ENCODE measurements at places on chromosomes 16 and 17.

DNA sequence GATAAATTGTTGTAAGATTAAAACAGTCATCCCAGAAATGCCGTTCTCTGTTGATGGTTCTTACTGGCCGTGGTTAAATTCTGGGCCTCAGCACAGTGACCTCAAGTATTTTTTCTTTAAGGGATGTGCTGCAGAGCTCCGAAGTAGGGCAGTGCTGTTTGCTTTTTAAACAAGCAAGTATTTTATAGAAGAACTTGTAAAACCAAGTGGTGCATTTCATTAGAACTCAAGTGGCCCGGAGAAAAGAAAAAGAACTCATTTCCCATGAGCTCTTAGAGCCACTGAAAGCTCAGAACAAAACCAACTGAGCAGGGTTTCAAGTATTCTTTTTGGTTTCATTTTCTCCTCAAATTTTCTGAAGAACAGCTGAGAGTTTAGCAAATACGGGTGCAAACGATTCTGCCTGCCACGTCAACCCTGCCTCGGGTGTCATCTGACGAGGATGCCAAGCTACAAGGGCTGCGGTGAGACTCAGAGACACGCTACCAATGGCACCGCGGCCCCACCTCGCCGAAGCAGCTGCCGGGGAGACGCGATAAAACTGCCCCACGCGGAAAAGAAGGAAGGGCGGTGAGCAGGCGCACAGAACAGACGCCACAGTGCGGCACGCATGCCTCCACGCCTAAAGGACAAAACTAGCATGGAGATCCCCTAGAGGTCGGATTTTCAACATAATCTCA lies 6.3 kb downstream of the LMF1 start:
- peak; percentile 45 for DNase-seq

DNA sequence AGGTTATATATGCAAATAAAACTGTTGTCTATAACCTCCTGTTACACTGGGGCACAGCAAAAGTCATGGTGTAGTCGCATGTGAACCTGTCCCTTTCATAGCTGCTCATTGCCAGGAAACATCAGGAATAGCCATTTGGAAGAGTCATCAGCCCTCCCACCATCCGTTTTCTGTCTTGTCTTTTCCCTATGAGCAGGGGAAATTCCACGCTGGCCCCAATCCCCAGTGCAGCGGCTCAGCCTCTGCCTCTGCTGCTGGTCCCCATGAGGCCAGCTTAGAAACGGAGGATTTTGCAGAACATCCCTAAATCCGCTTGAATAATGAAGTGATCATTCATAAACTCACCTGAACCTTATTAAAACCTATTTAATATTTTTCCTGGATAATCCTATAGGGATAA lies 10.5 kb downstream of the MAPT start:
- no peak for DNase-seq

- no peak for DNase-seq
Observed at GRCh38 chr16:89383095-89384003, 107.0 kb downstream of the ANKRD11 start.

- DNase-seq, result no peak
Observed at GRCh38 chr17:46915596-46915995, 7.4 kb upstream of the GOSR2 start.

GRCh38 chr17:80782536-80783427 lies 208.9 kb upstream of the CHMP6 start:
- DNase-seq, result peak; percentile 46

DNA sequence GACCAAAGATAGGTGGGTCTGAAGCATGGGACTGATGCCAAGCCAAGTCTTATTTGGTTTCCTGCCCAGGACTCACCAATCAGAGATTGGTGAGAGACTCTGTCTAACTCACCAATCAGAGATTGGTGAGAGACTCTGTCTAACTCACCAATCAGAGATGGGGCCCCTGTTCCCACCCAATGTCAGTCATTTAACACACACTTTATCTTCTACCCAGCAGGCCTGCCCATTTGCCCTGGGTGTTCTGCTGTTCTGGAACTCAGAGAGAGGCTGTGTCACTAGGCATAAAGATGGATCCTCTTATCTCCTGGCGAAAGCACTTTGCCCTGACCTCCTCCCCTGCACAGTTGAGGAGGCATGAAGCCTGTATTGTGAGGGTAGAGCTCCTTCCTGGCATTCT lies 5.4 kb upstream of the RHOT1 start:
- DNase-seq, result no peak

DNA sequence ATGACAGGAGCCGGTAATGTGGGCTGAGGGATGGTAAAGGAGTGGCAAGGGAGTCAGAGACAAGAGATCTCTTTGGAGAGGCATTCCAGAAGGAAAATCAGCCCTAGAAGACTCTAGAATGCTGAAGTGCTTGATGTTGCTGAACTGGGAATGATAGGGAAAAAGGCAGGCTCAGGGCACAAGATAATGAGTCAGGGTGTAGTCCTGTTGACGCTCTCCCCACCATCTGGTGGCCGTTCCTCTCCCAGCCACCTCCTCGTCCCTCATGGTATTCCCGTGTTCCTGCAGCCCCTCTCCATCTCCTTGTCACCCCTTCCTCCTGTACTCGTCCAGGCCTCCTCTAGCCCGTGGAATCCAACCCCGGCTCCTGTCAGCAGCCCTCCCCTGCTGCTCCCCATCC lies 11.1 kb upstream of the ALDOA start:
- no peak for DNase-seq

GRCh38 chr17:57350266-57350665 lies 93.9 kb downstream of the MSI2 start:
- DNase-seq, result no peak

DNA sequence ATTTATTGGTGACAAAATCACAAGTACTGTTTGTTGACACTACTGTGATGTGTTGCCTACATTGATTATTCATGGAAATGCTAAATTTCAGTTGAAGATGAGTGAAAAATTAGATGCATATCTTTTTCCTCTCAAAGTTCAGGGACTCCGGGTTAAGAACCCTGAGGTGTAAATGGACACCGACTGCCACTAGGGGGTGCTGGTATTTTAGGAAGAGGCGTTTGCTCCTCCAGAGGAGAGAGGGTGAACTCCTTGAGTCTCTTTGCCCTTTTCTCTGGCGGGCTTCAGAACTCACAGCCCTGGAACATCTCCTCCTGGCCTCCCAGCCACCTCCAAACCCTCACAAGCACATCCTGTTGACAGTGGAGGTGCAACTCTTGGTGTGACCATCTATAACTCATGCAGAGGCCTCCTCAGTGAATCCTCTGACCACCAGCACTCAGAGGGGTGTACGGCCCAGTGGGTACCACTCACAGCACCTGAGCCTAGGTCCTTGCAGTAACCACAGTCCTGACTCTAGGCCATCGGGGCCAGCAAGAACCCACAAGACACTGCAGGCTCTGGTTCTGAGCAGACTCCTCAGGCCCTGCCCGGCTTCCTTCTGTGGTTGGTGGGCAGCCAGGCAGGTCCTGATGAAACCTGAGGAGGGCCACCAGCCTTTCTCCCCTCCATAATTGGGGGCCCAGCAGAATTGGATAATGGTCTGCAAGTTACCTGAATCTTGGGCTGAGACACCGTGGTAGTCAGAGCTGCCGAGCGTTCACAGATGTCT lies 26.2 kb upstream of the PIK3R5 start:
- DNase-seq, result peak; percentile 30

DNA sequence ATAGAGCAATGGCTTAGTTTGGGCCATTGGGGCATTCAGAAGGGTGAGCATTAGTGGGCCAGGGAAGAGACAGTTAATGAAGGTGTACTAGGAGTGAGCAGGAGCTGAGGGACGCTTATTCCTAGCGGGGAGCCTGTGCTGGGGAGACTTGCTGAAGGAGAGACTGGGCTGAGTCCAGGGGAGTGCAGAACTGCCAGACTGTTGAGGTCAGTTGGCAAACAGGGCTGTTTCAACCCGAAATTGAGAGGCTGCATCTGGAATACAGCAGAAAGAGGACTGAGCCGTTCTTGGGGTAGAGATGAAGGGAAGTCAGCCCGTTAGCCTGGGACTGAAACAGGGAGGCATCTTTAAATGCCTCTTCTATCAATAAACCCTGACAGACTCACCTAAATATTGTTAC lies 33.2 kb downstream of the MAP2K6 start:
- DNase-seq, result no peak

- no peak for DNase-seq
Observed at GRCh38 chr17:69764146-69764545, 310.9 kb upstream of the KCNJ16 start.

- DNase-seq, result no peak
Observed at GRCh38 chr16:54579106-54579728, 292.6 kb upstream of the IRX3 start.

DNA sequence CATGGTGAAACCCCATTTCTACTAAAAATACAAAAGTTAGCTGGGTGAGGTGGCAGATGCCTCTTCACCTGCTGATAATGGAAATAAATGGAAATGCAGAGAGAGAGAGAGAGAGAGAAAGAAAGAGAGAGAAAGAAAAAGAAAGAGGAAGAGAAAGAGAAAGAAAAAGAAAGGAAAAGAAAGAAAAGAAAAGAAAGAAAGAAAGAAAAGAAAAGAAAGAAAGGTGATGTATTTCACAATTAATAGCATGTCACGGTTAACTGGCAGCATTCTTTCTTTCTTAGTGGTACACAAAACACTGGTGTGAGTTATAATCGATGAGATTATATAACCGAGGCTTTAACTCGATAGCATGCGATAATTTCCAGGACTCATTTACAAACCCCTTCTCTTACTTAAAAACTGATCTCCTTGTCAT lies 3.2 kb downstream of the ACOX1 start:
- DNase-seq, result no peak

- no peak for DNase-seq
Observed at GRCh38 chr16:48607056-48607825, 2.7 kb downstream of the N4BP1 start.

DNA sequence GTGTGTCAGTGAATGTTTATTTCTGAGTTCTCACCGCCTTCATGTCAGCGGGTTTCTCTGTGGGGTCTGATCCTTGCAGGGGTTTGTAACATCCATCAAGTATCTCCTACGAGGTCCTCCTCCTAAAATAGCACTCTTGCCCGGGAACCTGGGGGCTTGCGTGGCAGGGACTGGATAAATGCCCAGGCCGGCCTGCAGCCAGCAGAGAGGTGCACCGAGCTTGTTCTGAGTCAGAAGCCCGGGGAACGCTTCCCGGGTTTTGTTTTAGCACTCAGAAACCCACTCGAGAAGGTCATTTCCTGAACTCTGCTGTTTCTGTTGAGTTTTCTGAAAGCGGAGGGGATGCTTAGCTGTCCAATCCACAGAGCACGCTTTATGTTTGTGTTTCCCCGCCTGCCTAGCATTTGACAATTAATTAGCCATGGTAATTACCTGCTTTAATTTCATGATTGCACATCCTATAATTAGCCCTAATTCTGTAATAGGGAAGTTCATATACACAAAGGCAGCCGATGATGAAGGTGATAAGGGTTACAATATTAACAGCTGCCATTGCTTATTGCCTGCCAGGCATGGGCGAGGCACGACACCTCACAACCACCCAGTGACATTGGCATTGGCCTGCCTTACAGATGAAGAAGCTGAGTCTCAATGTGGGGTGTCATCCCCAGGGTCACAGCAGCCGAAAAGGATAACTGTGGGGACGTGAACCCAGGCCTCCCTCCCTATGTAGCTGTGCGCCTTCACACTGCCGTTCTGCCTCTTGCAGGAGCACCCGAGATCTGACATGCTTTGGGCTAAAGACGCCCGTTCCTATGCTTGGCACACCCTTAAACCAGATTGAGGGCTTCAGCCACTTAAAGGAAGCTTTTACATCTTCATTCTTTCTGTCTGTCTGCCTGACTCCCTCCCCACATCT lies 333.1 kb downstream of the CPPED1 start:
- DNase-seq, result no peak

DNA sequence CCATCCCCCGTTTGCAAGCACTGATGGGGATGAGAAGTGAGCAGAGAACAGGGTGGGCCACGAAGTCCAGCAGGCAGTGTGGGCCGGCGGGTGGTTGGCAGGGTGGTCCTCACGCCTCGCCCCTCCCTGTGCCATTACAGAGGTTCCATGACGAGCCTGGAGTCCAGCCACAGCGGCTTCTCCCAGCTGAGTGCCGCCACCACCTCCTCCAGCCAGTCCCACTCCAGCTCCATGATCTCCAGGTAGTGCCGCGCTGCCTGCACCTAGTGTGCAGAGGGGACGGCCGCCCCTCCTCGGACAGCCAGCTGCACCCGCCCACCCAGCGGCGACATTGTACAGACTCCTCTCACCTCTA lies 73.0 kb downstream of the SEC14L1 start:
- no peak for DNase-seq

- no peak for DNase-seq
Observed at GRCh38 chr16:75188832-75189477, 18.0 kb downstream of the CTRB2 start.

DNA sequence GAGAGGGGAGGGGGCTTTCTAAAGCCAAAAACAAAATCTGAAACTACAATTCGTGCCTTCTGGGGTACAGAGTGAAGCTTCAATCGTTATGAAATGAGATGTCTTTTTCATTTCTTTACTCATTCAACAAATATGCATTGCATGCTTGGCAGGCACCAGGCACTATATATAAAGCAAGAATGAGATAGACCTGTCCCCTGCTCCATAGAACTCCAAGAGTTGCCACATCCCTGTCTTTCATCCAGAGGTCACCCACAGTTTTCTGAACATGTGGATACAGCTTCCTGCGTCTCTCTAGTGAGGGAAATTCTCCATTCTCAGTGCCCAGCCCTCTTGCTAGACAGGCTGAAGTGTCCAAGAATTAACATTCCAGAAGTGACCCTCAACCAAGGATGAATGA lies 343.2 kb upstream of the MAF start:
- no peak for DNase-seq

DNA sequence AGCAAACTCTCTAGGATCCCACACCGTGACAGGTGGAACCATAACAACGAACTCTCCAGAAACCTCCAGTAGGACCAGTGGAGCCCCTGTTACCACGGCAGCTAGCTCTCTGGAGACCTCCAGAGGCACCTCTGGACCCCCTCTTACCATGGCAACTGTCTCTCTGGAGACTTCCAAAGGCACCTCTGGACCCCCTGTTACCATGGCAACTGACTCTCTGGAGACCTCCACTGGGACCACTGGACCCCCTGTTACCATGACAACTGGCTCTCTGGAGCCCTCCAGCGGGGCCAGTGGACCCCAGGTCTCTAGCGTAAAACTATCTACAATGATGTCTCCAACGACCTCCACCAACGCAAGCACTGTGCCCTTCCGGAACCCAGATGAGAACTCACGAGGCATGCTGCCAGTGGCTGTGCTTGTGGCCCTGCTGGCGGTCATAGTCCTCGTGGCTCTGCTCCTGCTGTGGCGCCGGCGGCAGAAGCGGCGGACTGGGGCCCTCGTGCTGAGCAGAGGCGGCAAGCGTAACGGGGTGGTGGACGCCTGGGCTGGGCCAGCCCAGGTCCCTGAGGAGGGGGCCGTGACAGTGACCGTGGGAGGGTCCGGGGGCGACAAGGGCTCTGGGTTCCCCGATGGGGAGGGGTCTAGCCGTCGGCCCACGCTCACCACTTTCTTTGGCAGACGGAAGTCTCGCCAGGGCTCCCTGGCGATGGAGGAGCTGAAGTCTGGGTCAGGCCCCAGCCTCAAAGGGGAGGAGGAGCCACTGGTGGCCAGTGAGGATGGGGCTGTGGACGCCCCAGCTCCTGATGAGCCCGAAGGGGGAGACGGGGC lies 1.3 kb downstream of the SPN start:
- DNase-seq, result peak; percentile 58

DNA sequence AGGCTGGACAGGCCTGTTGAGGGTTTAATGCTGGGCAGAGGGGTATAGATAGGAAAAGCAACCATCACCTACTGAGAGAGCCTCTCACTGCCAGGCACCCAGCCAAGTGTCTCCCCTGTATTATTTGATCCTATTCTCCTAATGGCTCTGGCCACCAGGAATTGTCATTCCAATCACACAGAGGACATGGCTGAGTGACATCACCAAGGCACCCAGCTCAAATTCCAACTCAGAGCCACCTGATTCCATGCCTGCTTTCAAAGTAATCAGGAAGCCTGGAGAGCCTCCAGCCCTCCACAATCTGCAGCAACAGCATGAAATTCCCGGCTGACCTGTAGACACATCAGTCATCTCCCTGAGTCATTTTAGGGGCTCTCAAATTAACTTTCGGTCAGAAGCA lies 368.9 kb upstream of the C16orf82 start:
- DNase-seq, result no peak

Measured in T-helper 2 cell treated with Interferon-gamma antibody and Interleukin-4, amounts not matched to agents 5 μg/mL and 100 μg/mL, for 36 hours (primary cell).